ENCODE measurements at places on chromosomes 6 and 20.

DNA sequence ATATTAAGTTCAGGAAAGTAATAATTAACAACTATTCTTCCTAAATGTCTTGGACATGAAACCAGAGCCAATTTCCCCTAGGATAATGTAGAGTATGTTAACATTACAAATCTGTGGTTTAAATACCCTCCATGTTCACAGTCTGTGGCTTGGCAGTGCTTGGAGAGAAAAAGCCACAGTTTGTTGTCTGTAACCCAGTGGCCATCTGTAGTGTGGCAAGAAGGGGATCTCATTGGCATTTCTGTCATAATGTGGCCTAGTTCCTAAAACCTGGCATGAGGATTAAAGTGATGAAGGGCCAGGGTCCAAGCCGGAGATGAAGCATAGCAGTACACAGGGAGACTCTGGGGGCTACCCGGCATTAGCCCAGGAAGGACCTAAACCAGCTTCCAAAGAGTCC is 31.2 kb downstream of the SYNE1 start:
- DNase-seq, result no peak

GRCh38 chr6:157063923-157064322 is 259.4 kb downstream of the TMEM242 start:
- no peak for DNase-seq

DNA sequence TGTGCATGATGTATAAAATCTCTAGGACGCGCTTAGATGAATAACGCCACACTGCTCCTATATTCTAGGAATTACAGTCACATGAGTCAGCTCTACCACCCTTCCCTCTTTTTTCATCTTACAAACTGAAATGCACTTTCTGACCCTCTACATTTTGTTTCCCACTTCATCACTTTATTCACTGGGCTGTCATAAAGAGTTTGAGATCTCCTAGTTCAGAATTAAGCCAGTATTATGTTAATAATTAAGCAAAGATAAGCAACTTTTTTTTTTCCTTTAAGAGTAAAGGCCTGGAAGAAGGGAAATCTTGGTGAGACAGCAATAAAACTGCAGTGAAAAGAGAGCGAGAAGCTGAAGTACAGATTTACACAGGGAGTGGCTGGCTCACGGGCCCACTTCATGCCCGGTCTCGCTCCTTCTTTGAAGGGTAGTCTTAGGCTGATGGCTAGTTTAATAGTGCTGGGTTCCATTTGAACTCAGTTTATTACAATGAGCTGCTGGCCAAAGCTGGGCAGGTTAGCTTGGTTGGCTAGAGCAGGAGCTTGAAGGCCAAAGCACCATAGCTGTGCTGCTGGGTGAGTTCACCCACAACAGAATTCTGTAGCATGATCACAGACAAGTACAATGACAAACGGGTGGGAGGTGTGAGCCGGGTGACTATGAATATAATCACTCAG is 110.6 kb downstream of the MAP7 start:
- DNase-seq, result no peak

DNA sequence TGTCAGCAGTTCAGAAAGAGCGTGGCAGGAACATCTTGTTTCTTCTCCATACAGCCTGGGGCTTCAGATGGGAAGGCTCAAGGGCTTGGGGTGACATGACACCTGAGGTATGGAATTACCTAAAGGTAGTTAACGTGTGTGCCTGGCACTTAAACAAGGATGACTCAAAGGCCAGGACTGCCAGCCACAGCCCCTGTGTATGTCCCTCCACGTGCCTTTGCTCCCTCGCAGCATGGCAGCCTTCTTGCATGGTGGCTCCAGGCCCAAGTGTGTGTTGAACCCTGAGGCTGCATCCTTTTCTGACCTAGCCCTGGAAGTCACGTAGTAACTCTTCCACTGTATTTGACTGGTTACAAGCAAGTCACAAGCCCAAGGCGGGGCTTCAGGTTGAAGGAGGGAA is 33.6 kb upstream of the MYL9 start:
- DNase-seq, result no peak

- DNase-seq, result no peak
Measured at GRCh38 chr6:99364026-99364425, 14.6 kb upstream of the FAXC start.

DNA sequence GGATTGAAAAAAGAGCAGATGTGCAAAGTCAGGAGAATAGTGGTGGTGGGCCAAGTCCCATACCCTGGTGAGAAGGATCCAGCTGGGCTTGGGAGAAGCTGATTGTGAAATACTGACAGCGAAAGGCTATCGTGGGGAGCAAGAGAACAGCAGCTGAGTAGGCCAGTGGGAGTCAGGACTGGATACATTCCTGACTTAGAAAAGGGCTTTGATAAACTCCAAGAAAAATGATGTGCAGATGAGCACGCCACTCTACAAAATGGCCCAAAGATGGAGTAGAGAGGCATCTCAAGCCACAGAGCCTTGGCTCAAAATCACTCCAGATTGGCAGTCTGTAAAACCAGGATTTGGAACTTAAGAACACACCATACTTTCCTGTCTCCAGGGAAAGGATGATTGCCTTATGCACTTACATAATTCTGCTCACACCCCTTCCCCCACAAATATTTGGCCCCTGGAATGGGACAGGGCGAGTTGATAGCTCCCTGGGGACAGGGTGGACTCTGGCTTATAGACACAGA is 578.7 kb downstream of the MAFB start:
- DNase-seq, result no peak

DNA sequence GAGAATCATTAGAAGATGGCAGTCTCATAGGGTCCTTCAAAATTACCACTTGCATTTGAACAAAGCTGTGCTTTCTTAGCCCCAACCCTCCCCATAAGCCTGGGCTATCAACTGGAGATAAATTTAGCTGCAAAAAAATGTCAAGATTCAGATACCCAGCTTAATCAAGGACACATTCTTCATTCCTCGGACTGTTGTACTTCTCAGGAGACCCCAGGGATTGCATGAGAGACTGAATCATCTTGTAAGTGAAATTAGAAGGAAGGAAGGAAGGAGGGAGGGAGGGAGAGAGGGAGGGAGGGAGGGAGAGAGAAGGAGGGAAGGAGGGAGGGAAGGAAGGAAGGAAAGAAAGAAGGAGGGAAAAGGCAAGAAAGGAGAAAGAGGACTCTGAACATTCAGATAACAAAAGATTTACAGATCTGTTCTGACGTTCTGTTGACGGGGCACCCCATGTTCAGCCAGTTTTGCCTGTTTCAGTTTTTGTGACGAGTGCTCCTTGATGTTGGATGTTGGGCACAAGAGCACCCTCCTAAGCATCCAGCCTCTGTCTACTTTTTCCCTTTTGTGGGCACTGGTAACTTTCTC is 498.7 kb downstream of the PREX1 start:
- no peak for DNase-seq

GRCh38 chr20:61166324-61166723 is 85.7 kb upstream of the CDH4 start:
- DNase-seq, result peak; percentile 65

GRCh38 chr6:9116026-9116425 is 680.7 kb upstream of the SLC35B3 start:
- DNase-seq, result peak; percentile 88

DNA sequence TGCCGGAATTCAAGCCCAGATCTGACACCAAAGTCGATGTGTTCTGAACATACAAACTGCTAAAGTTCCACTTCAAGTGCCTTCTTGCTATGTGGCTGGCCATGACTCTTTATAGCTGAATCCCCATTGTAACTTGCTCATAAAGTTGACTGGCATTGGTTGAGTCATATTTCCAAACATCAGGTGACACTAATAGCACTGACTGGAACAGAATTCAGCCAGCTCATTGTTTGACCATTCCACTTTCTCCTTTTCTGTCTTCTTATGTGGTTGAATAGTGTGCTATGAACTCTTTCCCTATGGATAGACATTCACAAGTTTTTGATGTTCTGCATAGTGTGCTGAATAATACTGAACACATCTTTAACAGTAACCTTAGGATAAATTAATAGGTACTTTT is 266.2 kb upstream of the ZFP64 start:
- peak; percentile 93 for DNase-seq

- peak; percentile 31 for DNase-seq
Measured at GRCh38 chr6:49052901-49053300, 410.2 kb downstream of the MMUT start.

- DNase-seq, result no peak
Measured at GRCh38 chr20:1867495-1868260, 27.5 kb upstream of the SIRPA start.

- DNase-seq, result no peak
Measured at GRCh38 chr6:76677017-76677416, 604.6 kb upstream of the IMPG1 start.

- DNase-seq, result no peak
Measured at GRCh38 chr6:122904166-122904565, 91.9 kb upstream of the CLVS2 start.

- no peak for DNase-seq
Measured at GRCh38 chr6:71254323-71254722, 34.3 kb upstream of the OGFRL1 start.

DNA sequence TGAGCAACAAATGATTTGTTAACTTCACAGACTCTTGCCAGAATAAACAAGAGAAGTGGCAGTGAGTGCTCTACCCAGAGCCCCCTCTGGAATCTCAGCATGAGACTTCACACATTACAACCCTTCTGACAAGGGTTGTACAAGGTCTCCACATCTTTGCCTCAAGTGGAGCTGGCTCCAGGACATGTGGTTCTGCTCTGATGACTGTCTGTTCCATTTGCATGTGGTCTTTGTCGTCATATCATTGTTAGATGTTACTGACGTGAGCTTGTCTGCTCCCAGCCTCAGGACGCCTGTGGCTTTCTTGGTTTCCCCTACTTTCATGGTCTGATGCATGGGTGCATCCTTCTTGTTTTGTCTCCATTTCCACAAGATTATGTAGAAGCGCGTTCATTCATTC is 115.0 kb downstream of the SLC24A3 start:
- DNase-seq, result peak; percentile 40

- peak; percentile 83 for DNase-seq
Measured at GRCh38 chr6:17705428-17705777, 1.3 kb downstream of the NUP153 start.

DNA sequence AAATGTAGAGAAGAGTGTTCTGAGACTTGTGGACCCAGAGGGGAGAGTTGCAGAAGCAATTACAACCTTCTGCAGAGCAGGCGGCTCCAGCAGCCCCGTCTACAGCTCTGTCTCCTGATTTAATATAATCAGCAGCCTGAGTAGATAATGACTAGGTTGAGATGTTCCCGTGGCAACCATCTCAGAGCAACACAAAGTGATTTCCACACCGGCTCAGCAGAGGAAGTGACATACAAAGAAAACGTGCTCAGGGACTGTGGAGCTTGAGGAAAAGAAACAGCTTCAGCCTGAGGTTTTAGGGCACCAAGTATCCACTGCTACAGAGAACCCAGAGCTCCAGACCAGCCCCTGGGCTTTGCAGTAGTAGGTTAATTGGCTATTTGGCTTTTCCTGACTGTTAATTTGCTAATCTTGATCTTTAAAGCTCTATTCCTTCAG is 136.4 kb downstream of the MTFR2 start:
- DNase-seq, result peak; percentile 90

DNA sequence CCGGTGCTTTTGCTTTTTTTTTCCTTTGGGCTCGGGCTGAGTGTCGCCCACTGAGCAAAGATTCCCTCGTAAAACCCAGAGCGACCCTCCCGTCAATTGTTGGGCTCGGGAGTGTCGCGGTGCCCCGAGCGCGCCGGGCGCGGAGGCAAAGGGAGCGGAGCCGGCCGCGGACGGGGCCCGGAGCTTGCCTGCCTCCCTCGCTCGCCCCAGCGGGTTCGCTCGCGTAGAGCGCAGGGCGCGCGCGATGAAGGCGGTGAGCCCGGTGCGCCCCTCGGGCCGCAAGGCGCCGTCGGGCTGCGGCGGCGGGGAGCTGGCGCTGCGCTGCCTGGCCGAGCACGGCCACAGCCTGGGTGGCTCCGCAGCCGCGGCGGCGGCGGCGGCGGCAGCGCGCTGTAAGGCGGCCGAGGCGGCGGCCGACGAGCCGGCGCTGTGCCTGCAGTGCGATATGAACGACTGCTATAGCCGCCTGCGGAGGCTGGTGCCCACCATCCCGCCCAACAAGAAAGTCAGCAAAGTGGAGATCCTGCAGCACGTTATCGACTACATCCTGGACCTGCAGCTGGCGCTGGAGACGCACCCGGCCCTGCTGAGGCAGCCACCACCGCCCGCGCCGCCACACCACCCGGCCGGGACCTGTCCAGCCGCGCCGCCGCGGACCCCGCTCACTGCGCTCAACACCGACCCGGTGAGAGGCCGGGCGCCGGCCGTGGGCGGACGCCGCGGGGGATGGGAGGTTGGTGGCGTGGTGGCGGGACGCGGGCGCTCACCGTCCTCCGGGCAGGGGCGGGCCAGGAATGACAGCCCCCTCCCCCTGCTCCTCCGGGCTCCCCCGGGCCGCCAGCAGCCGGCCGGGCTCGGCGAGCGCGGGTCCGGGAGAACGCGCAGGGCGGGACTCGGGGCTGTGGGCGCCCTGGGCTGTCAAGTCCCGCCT is 606 bp downstream of the ID4 start:
- DNase-seq, result peak; percentile 51

DNA sequence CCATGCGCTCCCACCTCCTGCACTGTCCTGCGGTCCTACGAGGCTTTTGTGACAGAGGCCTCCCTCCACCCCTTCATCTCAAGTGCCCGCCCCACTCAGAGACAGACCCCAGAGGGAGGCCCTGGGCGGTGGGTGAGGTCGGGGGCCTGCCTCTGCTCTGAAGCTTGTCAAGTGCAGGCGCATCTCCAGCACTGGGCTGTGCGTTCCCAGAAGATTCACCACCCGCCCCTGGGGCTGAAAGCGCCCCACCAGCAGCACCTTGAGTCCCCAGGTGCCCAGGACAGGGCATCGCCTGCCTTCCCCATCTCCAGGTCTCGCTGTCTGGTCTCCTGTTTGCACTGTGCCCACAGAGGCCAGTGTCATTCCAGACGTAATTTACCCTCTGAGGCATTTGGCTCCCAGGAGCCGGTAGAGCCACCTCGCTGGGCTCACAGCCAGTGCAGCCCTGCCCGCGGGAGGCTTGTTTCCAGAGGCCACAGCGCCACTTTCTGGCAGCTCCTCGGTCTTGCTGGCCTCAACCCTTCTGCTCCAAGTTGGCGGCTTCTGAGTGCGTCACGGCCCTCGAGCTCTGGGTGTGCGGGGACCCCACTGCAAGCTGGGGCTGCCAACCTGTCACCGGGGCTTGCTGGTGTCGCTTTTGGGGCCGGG is 191.1 kb downstream of the TAF4 start:
- DNase-seq, result peak; percentile 16

Data from M059J (cell line).